Amniotic stem cell (primary cell): ENCODE measurements at places on chromosomes 3 and 15.

DNA sequence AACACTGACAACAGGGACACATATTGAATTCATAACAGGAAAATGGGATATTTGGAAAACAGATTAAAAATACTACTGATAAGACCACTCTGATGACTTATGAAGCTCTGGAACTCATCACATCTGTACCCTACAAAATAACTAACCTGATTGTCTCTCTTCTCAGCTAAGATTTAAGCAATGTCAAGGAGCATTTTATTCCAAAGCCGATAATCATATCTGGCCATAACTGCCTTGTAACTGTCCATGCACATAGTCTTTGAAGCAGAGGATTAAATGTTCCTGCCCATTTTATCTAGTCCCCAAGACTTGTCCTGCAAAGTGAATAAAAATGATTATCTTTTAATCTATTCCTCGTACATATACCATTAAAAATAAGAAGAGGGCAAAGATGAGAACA, 234.1 kb downstream of the STAG1 start:
- DNase-seq, result no peak

DNA sequence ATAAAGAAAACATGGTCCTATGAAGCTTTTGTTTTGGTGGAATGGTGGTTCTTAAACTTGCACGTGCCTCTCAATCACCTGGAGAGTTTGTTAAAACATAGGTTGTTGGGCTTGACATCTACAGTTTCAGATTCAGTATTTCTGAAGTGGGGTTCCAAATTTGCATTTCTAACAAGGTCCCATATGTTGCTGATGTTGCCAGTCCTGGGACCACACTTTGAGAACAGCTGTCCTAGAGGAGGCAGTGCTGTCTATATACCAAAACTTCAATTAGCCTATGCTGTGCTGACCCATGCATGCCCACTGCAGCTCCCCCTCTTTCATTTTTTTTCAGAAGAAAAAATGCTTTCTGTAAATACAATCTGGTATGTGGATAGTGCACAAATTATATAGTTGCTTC, 31.3 kb downstream of the ALCAM start:
- DNase-seq, result no peak

- DNase-seq, result no peak
These were observed 91.5 kb upstream of the TBC1D5 start for GRCh38 chr3:17833786-17834559.

DNA sequence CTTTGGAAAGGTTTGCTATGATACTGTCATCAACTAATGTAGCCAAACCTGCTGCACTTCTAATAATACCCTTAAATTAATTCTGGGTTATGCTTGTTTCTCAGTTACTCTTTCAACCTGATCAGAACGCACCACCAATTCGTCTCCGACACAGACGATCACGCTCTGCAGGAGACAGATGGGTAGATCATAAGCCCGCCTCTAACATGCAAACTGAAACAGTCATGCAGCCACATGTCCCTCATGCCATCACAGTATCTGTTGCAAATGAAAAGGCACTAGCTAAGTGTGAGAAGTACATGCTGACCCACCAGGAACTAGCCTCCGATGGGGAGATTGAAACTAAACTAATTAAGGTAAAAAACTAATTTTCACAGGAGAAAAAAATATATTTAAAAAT, 7.9 kb upstream of the RPLP1 start:
- DNase-seq, result no peak

GRCh38 chr3:30314757-30315325, 291.6 kb upstream of the TGFBR2 start:
- no peak for DNase-seq

- DNase-seq, result no peak
These were observed 636 bp upstream of the EIF1B start for GRCh38 chr3:40308725-40309417.

DNA sequence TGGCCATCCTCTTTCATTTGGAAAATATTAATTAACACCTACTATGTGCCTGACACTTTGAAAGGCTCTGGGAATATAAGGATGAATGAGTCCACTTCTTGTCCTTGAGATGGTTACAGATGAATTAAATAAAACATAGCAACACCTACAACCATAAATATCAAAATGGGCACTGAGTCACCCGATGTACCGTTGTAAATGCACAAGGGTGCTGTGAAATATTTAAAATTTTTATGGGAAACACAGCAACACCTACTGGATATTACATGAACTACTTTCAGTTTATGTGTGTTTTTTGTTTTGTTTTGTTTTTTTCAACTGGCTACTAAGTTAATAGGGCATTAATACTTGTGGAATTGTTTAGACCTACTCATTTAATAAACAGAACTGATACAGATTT, 239.0 kb upstream of the NAALADL2 start:
- DNase-seq, result no peak

- no peak for DNase-seq
These were observed 44.3 kb upstream of the FGD5 start for GRCh38 chr3:14774431-14774830.

GRCh38 chr3:47193871-47194859, 30.3 kb upstream of the SETD2 start:
- no peak for DNase-seq

GRCh38 chr3:30289766-30290165, 316.6 kb upstream of the TGFBR2 start:
- no peak for DNase-seq

DNA sequence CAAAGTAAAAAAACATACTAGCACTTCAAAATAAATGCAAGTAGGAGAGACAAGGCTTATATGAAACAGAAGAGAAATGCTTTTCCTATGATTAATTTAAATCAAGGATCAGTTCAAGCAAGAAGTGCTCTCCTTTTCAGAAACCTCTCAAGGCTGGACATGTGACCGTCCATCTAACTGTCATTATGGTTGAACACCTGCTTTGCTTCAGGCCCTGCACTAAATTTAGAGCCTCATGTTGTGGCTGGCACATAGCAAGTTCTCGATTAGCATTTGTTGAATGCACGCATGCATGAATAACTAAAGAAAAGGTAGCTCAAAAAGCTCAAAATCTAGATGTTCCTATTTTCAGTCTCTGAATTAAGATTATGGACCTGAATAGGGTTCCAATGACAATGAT, 82.0 kb downstream of the SV2B start:
- DNase-seq, result no peak

- DNase-seq, result no peak
These were observed 85.1 kb downstream of the EFL1 start for GRCh38 chr15:82177291-82178010.

GRCh38 chr3:155208183-155208800, 85.2 kb downstream of the STRIT1 start:
- DNase-seq, result no peak

DNA sequence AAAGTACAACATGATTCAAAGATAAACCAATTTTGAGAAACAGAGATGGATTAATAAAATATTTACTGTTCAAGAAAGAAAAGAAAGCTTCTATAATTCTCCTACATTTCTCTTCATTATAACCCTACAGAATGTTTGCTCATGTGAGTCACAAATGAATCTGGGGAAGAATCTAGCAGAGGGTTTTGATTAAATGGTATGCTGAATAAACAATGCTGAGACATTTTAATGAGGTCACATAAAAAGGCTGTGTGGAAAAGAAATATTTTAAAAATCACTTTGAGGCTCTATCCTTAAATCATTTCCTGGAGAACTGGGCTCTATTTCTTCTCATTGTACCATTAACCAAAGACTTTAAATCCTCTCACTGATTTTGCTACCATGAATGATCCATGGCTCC, 727.7 kb downstream of the NTRK3 start:
- no peak for DNase-seq

DNA sequence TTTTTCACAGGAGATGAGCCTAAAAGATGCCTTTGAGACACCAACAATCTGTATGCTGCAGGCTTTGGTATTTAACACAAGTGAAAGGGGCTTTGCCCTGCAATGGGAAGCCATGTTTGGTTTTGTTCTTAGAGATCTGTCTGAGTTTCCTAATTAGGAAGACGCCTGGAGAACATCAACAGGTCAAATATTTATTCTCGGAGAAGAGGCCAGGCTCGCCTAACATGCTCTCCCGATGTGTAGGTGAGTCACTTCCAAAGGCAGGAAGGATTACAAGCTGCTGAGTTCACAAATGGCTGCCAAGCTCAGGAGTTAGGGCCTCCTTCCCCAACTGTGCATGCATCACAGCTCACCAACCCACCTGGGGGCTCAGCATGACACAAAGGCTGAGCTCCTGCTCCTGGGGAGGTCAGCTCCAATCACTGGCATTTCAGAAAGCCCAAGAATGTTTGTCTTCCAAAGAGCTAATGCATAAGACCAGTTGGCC, 119.5 kb upstream of the PRICKLE2 start:
- DNase-seq, result no peak

DNA sequence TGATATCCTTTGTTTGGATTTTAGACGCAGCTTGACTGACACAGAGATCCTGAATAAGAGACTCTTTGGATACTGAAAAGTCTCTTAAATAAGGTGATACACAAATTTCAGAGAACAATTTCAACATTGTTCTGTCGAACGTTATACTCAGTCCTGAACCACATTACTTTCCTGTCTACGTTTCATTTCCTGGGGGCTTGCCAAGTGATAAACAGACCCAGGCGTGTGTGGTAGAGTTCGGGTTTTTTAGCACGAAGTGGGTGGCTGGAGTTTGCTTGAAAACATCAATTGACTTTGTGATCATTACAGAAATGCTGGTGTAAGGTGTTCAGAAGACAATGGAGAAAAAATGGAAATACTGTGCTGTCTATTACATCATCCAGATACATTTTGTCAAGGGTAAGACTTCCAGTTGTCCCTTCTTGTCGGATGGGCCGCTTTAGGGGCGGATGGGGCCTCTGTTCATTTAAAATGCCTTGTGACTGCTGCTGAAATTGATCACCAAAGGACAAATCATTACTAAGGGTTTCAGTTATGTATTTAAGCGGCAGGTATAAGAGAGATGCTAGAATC, at the start of gene CD96:
Gene CD96, plus strand, starts transcription at position 287 of the 573 bp plus-strand sequence. Its CDS starts 52 bp downstream, at position 339.
- no peak for DNase-seq

DNA sequence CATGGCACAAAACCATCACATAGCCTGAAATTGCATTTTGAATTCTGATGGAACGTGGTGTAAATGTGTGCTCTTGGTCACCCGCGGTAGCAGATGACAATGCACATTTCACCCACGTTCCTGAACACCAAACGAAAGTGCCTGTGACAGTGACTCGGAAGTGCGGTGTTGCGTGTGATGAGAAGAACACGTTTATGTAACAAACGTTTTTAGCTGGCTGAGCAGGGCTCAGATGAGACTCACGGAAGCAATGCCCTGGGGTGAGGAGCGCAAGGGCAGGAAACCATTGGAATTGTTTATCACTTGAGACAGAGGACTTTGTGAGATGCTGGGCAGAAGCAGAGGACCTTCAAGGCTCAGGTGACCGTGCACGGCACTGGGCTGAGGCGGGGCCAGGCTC, 449.2 kb upstream of the CFAP20DC start:
- no peak for DNase-seq

DNA sequence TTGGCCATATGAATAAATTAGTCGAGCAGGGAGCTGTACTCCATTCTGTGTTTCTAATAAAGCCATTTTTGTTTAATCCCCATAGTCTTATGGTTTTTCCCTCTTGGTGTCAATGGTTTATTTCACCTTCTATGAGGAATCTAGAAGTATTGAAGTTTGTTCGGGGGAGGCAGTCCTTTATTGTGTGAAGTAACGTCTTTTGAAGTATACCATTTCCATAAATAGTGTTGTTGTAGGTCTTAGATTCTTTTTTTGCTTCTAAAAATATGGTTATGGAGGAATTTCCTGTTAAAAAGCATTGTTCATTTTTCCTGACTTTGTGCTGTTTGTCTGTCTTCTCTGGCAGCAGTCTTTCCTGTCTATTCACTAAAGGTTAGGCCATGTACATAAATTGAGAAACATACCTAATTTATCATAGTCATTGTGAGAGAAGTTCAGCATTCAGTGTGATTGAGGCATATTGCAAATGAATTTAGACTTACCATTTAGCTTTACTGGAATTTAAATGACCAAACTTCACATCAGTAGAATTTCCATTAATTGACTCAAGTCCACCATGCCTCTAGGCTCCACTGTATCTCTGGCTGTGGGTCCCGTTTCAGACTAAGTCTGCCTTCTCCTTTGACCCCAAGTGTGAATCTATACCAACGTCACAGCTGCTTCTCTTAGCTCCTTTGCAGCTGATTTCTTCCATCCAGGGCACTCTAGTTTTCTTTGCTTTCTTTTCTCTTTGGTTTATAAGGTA, 37.3 kb downstream of the YEATS2 start:
- no peak for DNase-seq

DNA sequence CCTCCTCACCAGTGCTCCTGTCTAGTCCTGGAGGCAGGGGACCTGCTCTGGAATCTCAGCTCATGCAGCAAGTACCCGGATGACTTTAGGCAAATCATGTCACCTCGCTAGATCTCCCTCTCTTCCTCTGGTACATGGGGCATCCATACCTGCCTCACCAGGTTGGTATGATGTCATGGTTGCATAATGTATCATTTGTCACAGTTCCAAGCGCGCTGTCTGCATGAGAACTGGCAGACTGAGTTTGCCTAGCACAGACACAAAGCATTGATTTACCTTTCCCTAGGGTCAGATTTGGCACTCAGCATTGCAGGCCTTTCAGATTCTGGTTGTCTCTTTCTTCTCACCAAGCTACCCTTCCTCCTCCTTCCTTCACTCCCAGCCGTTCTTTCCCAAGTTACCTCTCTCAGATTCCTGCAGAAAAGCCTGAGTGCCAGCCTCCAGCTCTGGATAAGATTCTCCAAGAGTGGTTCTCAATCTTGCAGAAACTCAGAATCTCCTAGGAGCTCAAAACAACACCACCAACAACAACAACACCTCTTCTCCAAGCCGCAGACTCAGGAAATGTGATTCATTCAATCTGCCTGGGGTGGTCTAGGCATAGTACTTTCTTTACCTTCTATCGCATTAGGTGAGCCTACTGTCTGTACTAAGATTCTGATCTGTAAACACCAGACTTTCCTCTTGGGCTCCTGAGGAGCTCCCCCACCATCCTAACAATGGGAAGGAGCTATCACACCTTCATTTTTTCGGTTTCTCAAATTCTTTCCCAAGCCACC, 29.5 kb downstream of the FAM43A start:
- DNase-seq, result no peak

- DNase-seq, result no peak
These were observed 57.3 kb downstream of the ACAP2 start for GRCh38 chr3:195385526-195385925.

- no peak for DNase-seq
These were observed 81.1 kb downstream of the BTD start for GRCh38 chr3:15682561-15683185.

- no peak for DNase-seq
These were observed 42.2 kb upstream of the POU1F1 start for GRCh38 chr3:87318617-87319021.

GRCh38 chr3:44023961-44024593, 217.6 kb upstream of the TOPAZ1 start:
- no peak for DNase-seq

DNA sequence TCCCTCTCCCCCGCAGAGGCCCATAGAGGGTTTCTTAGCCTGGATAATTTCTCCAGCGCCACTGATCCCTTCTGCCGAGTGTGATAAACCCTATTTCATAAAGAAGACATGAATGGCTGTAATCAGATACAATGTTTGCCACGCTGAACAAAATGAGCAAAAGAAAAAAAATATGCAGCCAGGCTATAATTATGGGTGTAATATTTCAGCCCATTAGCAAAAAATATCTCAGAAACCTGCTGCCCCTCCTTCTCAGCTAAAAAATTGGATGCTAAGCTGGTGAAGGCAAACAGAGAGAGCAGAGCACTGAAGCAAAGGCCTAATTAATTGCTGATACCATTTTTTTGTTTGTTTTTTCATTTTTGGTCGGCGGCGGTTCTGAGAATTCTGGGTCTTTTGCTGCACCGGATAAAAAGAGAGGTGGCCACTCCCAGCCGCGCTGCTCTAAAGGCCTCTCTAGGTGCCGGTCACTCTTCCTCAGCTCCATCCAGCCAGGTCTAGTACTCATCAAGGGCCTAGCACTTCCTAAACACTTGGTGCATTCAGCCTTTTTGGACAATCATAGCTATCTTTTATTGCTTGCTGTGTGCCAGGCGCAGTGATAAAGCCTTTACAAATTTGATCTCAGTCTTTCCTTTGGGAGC, 128.7 kb upstream of the TLE3 start:
- no peak for DNase-seq
